ENCODE measurements at places on chromosomes 5 and 9.

DNA sequence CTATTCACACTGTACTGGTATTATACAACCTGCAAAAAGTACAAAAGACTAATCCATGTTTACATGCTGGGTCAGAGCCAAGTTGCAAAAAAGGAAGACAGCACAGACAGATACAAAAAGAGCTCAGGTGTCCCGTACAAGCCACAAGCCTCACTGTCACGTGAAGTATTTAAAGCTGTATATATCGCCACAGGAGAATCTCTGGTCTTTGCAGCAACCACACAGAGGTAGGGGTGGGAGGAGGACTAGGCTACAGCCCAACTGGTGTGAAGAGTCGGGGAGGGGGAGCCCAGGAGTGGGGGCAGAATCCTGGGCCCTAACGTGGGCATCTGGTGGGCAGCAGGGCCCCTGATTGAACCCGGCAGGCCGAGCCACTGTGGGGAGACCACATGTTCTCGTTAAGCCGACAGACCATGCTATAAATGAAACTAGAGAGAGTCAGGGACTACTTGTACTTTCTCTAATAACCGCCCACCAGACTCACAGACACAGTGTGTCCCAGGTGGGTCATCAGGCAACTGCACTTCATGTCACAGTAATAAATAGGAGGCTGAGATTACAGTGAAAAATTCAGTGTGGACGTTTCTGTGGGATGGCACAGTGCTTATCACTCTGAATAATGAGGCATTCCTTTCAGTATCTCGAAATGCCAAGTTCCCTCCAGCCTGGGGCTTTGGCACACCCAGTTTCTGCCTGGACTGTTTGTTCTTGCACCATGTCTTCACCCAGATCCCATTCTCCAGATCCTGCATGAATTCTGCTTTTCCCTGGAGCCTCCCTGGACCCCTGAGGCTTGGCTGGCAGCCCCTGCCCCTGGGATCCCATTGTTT, 79.3 kb upstream of the SH3PXD2B start:
- no peak for DNase-seq

- no peak for DNase-seq
These were observed 21.0 kb upstream of the SMIM32 start for GRCh38 chr5:136213919-136214493.

- DNase-seq: no peak
These were observed 2045.9 kb upstream of the WWC1 start for GRCh38 chr5:166245556-166245955.

DNA sequence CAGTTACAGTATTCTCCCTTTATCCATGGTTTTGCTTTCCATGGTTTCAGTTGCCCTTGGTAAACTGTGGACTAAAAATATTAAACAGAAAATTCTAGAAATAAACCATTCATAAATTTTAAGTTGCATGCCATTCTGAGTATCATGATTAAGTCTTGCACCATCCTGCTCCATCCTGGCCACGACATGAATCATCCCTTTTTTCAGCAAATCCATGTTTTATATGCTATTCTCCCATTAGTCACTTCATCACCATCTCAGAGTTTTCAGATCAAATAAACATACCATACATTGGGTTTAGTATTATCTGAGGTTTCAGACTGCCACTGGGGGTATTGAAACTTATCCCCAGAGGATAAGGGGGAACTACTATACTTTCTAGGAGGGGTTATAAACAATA, 234.4 kb upstream of the ATP10B start:
- no peak for DNase-seq

- DNase-seq: no peak
These were observed 270.5 kb downstream of the SMARCA2 start for GRCh38 chr9:2285416-2286332.
